ENCODE measurements at places on chromosomes 1 and 21.

- no peak for DNase-seq
Measured at GRCh38 chr1:185487026-185487425, 170.0 kb upstream of the IVNS1ABP start.

DNA sequence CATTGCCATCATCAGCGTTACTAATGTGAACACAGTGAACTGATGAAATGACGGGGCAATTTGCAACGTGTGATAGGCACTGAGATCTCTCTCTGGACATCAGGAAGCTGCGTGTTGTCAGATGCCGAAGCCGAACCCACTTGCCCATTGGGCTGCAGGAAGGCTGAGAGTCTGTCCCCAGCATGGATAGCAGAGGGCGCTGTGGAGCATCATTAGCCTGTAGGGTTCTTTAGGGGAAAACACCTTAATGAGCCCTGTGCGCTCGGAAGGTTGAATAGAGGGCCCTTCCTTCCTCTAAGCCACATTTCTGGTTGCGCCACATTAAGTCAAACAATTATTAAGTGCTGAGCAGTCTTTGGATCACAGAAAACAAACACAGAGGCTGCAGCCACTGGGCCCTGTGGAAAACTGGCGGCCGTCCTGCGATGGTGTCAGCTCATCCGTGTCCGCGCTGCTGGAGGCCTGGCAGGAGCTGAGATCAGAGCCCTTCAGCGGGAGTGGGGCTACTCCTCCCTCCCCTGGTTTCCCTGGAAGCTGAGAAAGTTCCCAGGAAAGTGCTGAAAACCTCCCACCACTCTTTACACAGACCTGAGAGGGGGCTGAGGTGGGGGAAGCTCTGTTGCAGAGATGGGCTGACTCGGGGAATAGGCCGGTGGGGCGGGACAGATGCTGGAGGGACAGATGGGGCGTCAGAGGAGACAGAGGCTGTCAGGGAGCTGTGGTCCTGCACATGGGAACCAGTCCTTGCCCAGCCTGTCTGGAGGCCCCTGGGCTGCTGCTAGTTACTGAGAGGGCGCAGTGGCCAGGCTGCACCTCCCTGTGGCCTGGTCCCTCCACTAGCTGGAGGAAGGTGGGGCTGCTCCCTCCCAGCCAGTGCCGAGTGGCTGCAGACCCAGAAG, 12.7 kb downstream of the TFF2 start:
- DNase-seq = peak; percentile 88

DNA sequence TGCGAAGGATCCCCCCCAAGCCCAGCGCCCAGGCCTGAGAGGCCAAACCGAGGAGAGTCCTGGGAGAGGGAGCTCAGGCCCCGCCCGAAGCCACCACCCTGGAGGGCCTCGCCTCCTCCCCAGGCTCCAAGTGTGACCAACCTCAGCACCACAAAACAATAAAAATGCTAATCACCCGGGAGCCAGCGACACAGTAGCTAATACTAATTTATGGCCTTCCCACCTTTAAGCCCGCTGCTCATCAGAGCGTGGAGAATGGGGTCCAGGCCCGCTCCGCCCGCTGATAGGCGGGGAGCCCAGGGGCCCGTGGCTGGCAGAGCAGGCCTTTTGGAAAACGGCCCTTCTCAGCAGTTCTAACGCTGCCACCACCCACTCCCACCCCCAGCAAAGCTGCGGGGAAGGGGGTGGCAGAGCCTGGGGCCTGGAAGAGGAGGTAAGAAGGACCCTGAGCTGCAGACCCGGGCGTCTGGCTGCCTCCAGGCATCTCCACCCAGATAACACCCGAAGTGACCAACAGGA, 20.4 kb upstream of the TAS1R2 start:
- no peak for DNase-seq

DNA sequence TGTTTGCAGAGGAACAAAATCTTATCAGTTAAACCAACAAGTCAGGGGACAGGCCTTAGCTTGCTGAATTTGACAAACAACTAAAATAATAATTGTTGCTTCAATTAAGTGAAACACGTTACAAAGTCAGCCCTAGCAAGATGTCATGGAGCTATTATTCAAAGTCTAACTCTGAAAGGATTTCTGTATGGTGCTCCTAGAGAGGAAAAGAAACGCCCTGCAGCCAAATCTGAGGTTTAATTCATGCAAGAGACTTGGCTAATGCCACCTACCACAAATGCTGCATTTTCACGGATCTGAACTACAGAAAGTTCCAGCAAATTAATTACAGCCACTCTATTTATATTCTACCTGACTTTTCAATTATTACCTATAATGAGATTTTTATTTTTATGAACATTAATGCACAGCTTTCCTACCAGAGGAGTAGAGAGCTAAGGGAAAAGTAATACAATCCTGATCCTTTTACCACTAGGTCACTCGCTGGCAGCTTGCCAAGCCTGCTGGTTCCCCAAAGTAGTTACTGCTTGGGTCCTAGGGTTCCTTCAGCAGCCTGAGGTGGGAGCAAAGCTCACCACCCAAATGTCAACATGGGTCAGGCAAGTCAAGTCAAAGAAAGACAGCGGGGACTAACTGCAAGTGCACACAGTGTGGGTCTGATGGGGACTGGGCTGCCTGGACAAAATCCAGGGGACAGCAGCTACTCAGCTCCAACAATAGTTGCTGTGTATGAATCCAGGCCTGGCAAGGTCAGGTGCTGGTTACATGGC, 8.5 kb downstream of the COLGALT2 start:
- DNase-seq = no peak

DNA sequence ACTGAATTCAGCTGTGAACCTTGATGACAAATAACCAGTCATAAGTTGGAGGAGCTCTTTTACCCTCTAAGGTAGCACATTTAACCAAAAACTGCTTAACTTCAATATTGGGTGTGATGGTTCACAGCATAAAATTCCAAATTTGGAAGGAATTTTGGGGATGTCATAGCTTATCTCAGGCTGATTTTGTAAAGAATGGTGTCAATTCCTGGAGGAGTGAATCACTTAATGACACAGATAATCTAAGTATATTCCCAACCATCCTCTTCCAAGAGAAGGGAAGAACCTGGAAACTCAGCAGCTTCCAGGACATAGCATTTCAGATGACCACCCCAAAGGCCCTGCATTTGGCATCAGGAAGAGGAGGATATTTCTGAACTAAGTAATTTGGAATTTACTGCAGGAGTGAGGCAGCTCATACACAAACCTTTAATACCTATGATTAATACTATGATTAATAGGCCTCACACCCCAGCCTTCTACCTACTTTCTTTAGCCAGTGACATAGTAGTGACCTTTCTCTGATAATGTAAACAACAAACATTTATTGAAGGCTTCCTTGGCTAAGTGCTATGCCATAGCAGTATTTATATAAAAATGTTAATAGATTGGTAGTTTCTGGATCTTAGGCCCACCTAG, 14.5 kb downstream of the GLUL start:
- DNase-seq = no peak

GRCh38 chr1:159296706-159297375, 5.3 kb upstream of the FCER1A start:
- no peak for DNase-seq

DNA sequence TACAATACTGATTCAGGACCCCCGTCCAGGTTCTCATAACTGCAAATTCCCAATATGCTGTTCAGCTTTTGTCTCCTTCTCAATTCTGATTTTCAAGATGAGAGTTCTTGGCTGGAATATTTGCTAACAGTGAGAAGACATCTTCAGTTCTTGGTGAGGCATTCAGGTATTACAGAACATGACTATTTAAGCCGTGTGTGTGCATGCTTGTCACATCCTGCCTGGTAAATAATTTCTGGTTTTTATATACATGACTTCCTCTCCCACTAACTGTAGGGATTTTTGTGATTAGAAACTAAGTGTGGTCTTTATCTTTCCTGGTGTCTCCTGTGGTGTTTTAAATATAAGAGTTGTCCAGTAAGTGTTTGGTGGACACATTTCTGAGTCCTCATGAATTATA, 10.2 kb upstream of the SLC19A2 start:
- no peak for DNase-seq

- DNase-seq = no peak
Measured at GRCh38 chr1:33329600-33330305, 8.9 kb upstream of the A3GALT2 start.
